Stimulated activated naive CD4-positive, alpha-beta T cell treated with Interleukin-2 at 50 U/mL for 16 hours (primary cell): ENCODE measurements at places on chromosomes 6 and 20.

DNA sequence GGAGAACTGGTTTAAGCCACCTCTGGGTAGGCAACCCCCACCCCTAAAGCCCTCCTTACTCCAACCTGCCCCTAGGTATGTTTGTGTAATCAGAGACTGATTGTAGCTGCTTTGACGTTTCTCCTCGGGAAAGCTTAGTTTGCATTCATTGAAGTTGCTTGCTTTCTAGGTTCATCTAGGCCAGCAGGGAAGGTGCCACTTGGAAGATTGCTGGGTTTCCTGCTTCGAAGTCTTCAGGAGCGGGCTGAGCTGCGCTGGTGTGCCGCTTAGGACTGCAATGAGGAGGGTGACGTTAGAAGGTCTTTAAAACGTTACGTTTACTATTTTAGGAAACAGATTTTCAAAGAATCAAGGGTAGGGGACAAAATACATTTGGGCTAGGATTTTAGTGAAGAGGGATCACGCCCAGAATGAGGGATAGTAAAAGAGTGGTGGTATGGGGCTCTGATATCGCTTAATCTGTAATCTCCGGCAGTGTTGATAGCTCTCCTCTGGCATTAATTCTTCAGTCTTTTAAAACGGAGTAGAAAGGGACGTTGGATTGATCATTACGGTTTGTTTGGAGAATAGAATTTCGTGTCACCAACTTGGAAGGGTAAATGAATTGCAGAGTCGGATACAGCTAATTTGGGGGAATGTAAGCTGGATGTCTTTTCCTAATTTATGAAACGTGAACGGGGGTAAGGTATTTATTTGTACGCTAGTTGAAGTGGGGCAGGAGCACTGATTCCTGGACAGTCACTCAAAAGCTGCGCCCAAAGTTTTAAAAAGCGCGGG lies 92.6 kb upstream of the PRDM1 start:
- DNase-seq, result no peak

DNA sequence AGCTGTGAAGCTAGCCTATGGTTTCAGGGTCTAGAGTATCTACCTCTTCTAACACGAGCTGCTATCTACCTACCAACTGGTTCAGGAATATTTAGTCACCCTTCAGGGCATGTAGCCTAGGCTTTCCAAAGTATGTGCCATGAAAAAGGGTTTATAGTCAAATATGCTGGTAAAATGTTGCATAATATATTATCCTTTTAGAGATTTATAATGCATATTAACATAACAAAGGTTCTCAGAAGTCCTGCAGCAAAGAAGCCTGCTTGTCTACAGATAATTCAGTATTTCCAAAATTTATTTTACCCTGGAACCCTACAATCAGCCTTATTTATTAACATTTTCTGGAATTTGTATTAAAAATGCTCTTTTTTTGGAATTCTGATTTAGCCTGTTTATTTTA lies 56.0 kb downstream of the PRDM13 start:
- no peak for DNase-seq

GRCh38 chr6:52537001-52537753 lies 39.7 kb downstream of the TRAM2 start:
- DNase-seq, result no peak

DNA sequence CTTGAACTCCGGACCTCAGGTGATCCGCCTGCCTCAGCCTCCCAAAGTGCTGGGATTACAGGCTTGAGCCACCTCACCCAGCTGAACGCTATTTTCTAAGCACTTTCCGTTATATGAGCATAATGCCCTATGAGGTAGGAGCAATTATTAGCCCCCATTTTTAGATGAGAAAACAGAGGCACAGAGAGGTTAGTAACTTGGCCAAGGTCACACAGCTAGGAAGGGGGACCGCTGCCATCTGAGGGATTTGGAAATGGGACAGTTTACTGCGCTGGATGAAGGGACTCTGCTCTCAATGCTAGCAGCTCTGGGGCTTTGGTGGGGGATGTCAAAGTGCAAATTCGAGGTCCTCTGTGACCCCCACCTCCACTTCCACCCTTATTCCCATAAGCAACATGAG lies 62.5 kb downstream of the BCAS4 start:
- DNase-seq, result no peak

DNA sequence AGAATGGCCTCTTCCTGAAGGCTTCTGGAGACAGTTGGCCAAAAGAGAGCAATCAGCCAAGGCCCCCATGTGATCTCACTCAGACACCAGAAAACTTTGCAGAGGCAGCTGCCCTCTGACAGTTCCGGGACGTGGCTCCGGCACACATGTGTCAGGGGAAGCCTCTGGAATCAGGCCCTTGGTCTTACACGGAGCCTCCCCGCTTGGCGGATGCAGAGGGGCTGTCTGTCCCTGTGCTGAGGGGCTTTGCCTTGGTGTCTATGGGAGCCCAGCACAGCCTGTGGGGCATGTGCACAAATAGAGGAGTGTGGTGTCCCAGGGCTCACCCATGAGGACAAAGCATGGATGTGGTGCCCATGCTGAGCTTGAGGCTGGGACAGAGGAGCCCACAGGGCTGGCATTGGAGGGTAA lies 13.8 kb downstream of the SIGLEC1 start:
- no peak for DNase-seq

DNA sequence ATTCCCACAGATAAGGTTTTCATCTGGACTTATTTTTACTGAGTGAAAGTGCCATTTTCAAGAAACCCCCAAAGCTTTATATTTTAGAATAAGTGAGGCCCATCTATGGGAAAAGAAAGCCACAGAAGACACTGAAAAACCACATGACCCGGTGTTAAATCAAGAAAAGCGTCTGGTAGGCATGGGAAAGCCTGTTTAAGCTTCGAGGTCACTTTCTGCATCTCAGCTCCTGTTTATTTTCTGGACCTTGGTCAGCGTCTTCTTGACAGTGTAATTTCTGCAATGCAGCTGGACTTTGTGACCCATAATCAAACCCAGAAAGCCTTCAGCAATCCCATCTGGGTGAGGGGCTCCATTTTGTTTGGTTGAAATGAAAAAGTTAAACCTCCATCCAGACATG lies 59.6 kb upstream of the NEDD9 start:
- DNase-seq, result no peak

DNA sequence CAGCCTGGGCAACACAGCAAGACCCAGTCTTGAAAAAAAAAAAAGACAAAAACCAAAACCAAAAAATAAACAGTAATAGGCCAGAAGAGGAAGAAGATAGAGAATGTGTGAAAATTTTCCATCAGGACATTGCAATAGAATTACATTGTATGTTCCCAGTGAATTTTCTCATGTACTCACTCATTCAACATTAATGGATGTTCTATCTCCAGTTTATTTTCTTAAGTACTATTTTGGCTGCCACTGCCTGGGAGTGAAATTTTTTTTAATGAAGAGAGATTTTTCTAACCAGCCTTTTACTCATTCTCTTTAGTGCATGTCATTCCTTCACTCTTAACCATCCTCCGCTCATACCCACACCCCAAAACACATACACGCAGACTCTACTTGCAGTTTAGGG lies 282.8 kb downstream of the ALDH8A1 start:
- no peak for DNase-seq
